NCI-H510A (cell line): ENCODE measurements at places on chromosomes 2 and 18.
A peak's percentile ranks its signal among the peaks of the same experiment; 100 is the strongest.

DNA sequence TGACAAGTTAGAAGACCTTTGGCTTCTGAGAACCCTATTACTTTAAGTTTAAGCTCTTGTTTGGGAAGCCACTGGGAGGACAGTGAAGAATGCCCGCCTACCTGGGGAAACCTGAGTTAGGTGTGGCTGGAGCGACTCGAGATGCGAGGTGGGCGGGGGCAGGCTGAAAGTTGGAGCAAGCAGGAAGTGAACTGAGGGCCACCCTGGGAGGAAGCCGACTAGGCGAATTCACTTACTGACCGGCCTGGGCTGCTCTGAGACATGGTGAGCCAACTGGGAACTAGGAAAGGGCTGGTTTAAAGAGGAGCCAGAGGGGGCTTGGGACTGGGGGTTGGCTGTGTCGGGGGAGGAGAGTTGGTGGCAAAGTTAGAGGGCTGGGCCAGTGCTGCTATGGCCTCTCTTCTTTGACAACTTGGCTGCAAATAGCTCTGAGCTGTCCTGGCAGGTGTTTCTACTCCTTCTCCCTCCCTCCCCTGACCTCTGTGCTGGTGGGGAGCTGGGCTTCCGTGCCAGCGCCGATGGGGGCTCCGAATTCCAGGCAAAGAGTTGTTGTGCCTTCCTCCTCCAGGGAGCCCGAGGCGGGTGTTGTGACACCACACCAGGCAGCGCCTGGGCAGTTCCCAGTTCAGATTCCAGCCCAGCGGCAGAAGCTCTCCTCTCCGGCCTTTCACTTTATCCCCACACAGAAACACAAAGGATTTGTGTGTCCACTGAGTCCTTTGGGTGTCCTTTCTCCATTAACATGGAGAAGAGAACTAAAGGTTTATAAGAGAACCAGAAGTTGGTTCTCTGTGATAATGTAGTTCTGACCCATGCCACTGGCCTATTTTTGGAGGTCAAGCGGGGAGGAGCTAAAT, at the start of gene VAMP8:
Gene VAMP8, plus strand, starts transcription at position 201 of the 857 bp plus-strand sequence. Its CDS starts 61 bp downstream, at position 262.
- DNase-seq = peak; percentile 69

GRCh38 chr2:13686262-13686661, 946.3 kb upstream of the LRATD1 start:
- DNase-seq = no peak

DNA sequence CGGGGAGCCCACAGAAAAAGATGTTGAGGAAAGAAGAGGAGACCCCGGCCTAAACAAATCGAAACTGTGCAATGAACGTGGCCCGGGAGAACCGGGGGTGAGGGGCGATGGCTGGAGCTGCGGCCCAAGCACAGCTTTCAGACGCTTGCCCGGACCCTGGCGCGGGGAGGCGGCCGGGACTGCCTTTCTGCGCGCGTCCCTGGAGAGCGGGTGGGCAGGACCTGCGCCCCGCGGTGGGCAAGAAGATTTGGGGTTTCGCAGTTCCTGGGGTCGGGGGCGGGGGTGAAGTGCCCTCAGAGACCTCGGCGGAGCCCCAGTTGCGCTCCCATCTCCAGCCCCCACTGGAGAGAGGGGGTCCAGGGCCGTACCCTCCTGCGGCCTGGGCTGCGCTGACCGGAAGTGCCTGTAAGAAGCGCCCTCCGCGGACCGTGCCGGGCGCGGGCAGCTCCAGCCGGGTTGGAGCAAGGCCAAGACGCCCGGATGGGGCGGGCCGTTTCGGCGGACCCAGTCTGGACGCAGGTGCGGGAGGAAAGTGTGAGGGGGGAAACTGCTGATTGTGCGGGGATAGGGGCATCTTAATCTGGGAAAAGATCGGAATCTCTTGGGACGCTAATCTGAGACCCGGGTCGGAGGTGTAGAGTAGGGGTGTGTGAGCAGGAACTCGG, 11.6 kb downstream of the EN1 start:
- no peak for DNase-seq

GRCh38 chr2:214066862-214067261, 344.0 kb upstream of the VWC2L start:
- DNase-seq = no peak

DNA sequence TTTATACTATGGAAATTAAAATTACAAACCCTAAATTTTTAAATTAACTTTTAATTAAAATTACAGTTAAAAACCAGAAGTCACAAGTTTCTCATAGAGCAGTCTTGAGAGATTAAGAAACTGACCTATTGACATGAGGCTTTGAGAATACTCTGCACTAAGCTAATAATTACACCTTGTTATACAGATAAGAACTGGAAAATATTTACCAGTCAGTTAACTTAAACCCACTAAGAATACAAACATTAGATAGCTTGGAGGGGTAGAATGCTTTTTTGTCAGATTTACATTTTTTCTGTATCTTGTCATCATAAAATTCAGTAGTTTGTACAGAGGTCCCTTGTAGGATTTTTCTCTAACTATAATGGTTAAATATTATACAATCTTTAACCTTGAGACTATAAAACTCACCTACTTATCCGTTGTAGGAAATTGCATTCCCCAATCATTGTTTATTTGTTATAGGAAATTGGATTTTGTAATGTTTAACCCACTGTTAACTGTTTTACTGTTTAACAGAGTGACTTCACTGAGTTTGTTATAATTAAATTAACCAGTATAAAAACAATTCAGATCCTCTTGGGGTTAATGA, 219.7 kb upstream of the PKDCC start:
- no peak for DNase-seq

GRCh38 chr2:234399451-234400246, 97.2 kb downstream of the ARL4C start:
- DNase-seq = no peak

DNA sequence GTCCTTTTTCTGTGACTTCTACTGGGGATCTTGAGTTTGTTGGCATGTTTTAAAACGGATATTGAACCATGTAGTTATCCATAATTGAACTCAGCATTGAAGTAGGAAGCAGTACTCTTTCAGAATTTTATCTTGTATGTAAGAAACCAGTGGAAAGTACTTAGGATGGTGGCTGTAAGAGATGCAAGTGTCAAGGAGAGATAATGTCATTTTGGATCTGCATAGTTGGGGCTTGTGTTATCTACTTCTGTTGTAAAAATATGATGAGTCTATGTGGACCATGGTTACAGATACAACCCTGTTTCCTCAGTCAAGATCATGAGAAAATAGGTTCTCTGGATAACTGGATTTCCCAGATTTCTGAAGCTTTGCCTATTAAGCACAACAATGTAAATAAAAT, 113.7 kb downstream of the NAB1 start:
- no peak for DNase-seq

DNA sequence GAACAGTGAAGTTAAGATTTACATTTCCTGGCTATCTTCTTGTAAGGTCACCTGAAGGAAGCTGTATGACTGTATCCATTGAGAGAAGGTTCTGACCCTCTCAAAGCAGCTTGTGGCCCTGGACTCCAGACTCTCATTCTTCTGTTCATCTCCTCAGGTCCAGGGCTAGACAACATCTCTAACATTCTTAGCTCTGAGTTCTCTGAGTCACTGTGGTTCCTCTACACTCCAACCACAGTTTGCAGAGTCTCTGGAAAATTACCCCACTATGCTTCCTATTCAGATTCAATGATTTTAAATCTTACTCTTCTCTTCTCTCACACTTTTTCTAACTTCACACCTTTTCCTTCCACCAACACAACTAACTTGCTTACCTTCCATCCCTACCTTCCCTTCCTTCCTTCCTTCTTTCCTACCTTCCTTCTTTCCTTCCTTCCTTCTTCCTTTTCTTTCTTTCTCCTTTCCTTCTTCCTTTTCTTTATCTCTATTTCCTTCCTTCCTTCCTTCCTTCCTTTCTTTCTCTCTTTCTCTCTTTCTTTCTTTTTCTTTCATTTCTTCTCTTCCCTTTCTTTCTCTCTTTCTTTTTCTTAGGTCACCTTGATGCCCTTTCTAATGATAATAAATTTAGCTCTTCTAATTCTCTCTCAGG, 824.3 kb upstream of the ZEB2 start:
- DNase-seq = no peak

DNA sequence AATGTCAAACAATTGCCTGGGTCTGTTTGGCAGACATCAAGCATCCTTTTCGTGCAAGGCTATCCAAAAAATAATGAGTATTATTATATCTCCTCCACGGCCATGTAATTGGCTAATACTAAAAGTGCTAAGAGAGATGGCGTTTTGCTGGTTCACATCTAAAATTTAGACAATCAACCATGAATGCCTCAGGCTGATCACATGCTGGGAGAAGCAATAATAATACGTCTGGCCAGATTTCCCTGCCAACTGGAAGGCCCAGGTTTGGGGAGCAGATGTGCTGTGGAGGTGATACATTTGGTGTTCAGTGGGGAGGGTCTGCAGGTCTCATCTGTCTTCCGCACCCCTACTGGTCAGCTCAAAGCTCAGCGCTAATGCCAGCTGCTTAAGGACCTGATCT, 60.3 kb upstream of the CREB1 start:
- DNase-seq = no peak

DNA sequence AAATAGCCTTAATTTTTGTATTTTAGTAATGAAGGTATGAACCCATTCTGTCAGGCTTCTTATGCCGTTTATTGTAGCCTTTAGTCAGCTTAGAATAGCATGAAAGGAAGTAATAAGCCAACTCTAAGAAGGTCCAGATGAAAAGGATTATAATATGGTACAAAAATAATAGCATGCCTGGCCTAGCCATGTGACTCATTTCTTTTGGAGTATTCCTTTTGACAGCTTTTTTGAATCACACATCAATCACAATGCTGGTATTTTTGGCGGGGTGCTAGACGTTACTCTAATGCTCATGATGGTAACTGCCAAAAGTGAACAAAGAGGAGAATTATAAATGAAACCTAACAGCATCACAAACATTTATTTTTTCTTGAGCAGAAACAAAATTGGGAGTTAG, 19.9 kb downstream of the FMNL2 start:
- no peak for DNase-seq

- DNase-seq = no peak
Measured at GRCh38 chr2:239240414-239240881, 160.4 kb downstream of the HDAC4 start.

DNA sequence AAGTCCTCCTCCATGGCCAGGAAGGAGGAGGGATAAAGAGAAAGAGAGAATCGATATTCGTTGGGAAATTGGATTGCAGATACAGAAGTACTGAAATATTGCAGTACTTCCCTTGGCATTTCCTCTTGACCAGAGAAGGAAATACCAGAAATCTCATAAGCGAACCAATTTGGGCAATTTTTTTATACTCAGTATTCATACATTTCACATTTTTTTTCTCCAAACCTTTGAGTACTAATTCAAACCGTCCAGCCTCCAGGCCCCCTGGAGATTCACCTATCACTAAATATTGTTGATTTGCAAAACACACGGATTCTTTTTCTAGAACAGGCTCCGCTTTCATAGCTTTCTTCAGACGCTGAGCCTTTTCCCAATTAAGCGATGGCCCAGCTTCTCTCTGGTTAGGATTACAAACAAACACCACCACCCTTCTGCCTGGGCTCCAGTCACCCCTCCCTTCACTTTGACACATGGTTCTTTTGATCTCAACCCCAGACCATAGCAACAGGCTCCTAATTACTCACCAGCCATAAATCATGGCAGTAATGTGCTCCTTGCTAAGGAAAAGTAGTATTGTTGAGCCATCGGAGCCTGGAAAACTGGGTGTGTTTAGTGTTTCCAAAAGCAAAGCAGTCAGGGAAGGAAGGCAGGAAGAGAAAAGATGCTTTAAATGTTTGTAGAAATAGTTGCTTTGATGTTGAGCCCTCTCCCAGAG, 138.4 kb upstream of the CCDC68 start:
- peak; percentile 88 for DNase-seq

DNA sequence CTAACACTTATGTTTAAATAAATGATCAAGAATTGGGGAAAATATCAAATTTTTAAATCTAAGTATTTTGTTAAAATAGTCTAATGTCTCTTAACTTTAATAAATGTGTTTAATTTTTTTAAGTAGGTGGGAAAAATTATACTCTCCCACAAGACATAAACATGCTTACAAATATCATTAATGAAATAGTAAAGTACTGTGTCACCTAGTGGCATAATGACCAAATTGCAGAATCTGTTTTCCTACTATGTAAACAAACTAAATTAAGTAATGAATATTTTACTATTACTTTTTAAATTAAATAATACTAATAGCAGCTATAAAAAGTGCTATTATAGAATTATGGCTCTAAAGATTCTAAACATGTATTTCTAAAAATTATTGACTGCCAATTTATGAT, 52.0 kb upstream of the CHAC2 start:
- DNase-seq = no peak

DNA sequence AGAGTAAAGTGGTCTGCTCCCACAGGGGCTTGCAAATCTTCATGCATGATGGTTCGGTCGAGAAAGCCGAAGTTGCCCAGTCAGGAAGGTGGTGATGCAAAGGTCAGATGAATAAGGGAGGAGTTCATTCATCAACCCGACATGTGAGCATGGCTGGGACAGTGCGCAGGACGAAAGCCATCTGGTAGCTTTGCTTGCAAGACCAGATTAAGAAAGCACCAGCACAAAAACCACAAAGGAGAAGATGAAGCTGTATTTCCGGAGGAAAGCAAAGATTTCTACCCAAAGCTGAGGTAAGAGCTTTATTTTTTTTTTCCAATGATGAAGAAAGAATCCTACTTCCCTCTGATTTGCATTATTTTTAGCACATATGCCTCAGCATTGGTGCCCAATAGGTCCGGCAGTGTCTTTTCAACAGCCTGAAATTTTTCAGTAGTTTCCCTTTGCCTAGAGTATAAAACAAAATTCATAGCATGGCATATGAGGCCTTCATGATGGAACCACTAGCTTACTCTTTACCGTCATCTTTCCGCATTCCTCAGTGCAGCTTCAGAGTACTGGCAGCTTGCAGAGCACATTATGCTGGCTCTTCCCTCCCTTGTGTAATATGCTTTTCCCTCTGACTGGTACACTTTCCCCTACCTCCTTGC, 112.0 kb upstream of the THOC1 start:
- DNase-seq = no peak

DNA sequence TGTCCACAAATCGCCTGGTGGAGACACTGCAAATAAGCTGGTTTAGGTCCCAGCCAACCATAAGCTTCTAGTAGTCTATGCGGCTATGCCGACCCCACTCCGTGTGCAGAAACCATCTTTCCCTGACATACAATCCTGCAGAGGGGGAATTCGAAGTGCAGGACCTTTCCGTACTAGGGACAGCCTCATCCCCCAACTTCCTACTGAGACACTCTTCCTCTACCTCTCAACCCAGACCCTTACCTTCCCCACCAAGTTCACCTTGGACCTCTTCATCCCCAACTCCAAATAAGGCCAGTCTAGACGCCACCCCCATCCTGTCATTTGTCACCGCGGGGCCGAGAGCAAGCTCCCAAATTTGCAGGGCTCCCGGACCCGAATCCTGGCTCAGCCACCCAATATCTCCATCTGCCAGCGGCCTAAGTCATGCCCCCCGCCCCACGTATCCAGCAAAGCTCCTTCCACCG, 496 bp downstream of the SUCLG1 start:
- DNase-seq = no peak

DNA sequence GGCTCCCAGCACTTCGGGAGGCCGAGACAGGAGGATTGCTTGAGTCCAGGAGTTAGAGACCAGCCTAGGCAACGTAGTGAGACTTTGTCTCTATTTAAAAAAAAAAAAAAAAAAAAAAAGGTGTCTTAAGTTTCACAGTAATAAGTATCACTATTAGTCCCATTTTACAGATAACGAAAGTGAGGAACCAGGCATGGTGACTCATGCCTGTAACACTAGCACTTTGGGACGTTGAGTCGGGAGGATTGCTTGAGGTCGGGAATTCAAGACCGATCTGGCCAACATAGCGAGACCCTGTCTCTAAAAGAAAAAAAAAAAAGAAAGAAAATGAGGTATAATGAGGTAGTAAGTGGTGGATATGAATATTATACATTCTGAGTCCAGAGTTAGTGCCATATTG, 2.5 kb downstream of the KCNJ13 start:
- DNase-seq = no peak
